ENCODE measurements at places on chromosomes 2 and 18.

- no peak for DNase-seq
These were observed 403 bp downstream of the TMEM127 start for GRCh38 chr2:96265349-96265839.

DNA sequence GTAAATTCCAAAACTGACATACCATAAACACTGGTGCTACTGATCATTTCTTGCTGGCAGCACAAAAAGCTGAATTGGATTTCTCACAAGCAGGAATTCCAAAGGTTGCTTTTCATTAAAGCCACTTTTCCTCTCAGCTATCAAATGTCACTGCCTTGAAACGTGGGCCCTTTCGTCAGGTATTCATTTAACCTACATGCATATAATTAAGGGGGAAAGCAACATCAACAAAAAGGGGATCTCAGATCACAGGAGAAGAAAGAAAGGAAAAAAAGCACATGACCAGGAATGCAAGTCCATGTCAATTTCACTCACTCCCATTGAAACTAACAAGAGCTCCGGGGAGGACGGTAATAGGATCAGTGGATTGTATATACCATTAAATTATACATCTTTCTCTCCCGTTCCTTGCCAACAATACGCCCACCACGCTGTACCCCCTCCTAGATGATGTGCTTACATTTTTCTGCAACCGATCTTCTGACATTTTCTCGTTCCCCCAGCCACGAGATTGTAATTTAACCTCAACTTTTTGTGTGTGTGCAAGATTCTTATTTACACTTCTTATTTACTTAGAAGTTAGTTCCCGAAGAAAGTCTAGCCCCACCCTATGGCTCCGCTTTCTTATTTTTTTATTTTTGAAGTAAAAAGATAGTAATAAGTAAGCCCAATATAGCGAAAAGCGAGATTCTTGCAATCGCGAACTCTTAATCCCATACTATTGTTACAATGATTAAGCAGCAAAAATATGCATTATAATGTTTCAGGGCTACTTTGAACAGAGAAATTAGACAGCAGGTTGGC, 725 bp downstream of the FIGN start:
- no peak for DNase-seq

DNA sequence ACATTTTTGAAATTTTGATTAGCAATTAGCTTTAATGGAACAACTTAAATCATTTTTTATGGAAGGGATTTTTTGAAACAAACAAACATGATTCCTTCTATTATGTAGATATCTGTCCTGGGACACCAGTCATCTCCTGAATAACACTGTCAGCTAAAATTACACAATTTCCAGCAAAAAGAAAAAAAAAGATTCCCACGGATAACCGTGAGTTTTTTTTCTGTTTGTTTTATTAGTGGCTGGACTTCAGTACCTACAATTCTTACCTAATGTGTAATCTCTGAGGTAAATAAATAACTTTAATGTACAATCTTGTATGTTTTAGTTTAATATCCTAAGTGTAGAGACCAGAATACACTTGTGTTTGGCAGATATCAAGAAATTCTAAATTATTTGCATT, 126.6 kb upstream of the KYNU start:
- DNase-seq: no peak

DNA sequence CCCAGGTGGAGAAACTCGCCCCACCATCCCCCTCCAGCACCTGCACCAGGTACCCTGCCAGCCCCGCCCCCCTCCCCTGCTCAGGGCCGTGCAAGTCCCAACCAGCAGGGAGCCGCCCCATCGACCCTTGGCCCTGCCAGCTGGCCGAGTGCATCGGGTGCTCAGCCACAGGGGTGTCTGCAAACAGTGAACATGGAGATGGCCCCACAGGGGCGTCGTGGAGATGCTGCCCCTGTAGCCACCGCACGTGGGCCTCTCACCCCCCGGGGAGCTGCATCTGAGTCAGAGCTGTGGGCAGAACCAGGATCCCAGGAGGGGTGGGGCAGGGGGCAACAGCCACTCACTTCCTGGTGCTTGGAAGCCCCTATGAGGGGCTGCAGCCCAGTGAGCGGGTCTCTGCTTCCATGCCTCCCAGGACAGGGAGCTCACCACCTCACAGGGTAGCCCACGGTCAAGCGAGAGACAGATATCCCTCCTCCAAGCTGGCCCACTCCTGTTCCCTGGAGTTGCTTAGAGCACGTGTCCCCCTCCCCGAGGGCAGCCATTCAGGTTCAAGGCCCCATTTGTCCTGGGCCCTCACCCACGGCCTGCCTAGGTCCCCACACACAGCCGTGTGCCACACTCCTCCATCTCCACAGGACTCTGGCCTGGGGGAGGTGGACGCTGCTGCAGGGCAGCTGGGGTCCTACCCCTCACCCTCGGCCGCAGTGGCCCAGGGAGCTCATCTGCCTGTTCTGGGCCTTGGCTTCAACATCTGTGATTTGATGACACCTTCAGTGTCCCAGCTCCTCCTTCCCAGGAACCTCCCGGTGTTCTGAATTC, 1.1 kb upstream of the MAB21L4 start:
- no peak for DNase-seq

- DNase-seq: no peak
These were observed 34.5 kb upstream of the AFF3 start for GRCh38 chr2:100176925-100177324.

GRCh38 chr2:71604726-71605120, 151.4 kb downstream of the DYSF start:
- no peak for DNase-seq

DNA sequence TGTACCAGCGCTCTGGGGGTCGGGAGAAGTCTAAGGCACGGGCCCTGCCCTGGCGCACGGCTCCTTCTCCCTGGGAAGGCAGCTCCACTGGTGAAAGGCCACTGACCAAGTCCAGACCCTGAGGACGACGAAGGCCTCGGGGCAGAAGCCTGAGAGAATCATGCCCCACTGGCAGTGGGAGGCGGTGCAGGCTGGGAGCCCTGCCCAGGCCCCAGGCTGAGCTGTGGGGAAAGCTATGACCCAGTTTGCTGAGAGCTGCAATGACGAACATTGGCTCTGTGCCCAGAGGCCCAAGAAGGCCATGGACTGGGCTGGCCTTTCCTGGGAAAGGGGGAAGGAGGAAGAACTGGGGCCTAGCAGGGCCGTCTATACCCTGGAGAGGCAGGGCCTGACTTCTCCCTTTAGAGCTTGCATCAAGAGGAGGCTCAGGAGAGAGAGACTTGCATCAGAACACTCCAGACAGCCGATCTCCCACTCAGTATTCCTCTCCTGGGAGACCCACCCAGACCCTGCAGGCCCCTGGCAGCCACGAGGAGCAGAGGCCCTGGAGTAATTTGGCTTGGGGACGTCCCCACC, 32.9 kb downstream of the HS1BP3 start:
- no peak for DNase-seq

DNA sequence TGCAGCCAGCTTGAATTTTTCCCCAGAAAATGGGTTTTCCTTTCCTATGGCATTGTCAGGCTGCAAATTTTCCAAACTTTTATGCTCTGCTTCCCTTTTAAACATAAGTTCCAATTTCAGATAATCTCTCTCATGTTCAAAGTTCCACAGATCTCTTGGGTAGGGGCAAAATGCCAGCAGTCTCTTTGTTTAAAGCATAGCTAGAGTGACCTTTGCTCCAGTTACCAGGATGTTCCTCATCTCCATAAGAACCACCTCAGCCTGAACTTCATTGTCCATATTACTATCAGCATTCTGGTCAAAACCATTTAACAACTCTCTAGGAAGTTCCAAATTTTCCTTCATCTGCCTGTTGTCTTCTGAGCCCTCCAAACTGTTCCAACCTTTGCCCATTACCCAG, 68.3 kb downstream of the SGPP2 start:
- no peak for DNase-seq

GRCh38 chr2:217562871-217563480, 439.8 kb downstream of the TNS1 start:
- no peak for DNase-seq

GRCh38 chr2:75986617-75987016, 275.9 kb upstream of the GCFC2 start:
- no peak for DNase-seq

- no peak for DNase-seq
These were observed 6.4 kb downstream of the STK17B start for GRCh38 chr2:196165016-196165415.

GRCh38 chr2:86135653-86136052, 29.6 kb downstream of the PTCD3 start:
- DNase-seq: no peak

- no peak for DNase-seq
These were observed 136.6 kb upstream of the ZC3H15 start for GRCh38 chr2:186349508-186349907.

GRCh38 chr18:48216639-48217257, 192.4 kb downstream of the ZBTB7C start:
- no peak for DNase-seq

GRCh38 chr2:181330286-181330685, 126.9 kb upstream of the ITGA4 start:
- DNase-seq: no peak

DNA sequence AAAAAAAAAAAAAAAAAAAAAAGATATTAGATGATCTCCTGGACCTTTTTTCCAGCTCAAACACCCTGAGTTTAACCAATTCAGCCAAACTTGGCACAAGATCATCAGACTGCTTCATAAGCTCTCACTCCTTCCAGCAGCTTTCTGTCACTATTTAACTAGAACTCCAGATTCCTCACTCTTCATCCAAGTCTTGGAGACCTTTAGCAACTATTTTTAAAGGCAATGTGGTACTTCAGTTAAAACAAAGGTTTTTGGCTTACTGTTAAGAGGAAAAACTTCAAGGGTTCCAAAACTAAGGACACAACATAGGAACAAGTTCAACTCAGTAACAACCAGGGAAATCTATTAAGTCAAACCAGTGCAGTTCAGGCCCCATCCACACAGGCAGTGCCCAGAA, 23.2 kb downstream of the LAMA1 start:
- DNase-seq: no peak

DNA sequence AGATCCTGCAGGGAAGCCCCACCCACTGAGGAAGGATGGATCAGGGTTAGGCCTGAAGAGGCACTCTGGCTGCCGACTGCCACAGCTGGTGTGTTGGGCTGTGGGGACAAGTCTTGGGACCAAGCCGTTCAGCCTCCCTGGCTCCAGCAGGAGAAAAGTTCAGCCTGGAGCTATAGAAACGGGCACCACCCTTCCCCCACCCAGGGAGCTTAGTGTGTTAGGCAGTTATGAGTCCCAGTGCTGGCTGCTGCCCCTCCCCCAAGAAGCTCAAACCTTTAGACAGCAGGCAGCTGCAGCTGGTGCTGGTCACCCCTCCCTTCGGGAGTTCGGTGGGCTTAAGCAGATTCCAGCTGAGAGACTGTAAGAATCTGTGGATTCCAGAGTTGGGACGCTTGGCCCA, 447.1 kb upstream of the HS6ST1 start:
- no peak for DNase-seq

DNA sequence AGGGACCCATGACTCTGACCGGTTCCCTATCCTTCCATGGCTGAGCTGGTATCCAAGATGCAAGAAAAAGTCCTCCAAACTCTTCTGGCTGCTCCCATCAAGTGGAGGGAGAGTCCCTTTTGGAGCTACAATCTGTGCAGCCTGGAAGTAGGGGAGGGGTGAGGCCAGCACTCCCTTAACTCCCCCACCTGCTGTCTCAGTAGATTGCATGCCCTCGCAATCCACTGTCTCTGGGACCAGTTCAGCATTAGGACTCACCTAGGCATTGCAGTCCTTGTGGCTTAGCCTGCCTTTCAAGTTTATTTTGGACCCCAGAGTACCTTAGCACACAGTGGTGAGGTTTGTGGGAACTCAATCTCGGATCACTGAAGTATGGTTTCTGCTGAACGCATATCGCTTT, 14.2 kb upstream of the FMNL2 start:
- DNase-seq: no peak

- no peak for DNase-seq
These were observed 7.7 kb downstream of the SLC4A3 start for GRCh38 chr2:219634951-219635751.

DNA sequence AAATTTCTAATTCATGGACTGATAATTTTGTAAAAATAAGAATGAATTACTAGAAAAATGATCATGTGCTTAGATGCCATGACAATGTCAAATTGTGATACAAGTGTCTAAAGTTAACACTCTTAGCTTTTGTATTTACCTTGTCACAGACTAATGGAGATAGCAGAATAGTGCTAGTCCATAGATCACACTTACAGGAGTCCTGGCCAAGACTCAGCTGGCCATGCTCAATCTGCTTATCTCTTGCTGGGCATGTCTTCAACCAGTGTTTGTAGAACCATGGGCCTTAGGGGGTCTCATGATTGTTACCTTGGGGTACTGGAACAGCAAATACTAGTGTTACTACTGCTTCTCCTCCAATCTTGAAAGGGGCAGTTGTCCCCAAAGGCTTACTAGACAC, 44.0 kb downstream of the TET3 start:
- DNase-seq: no peak

DNA sequence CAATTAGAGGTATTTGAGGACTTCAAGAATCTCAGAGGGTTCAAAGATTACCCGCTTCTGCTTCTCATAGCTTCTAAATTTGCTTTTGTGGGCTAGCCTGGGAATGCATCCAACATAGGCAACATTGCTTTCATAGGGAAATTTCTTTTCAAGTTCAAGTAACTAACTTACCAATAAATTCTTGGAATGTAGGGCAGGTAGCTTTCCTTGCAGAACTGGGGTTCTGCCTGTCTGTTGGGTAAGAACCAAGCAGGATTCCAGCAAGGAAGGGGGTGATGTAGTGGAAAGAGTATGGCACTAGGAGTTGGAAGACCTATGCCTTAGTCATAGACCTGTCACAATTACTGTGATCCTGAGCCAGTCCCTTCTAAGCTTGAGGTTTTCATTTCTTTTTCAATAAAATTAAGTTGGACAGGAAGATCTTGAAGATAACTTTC, 164.1 kb downstream of the FHOD3 start:
- DNase-seq: no peak

- no peak for DNase-seq
These were observed 78.2 kb upstream of the UXS1 start for GRCh38 chr2:106272216-106272807.

DNA sequence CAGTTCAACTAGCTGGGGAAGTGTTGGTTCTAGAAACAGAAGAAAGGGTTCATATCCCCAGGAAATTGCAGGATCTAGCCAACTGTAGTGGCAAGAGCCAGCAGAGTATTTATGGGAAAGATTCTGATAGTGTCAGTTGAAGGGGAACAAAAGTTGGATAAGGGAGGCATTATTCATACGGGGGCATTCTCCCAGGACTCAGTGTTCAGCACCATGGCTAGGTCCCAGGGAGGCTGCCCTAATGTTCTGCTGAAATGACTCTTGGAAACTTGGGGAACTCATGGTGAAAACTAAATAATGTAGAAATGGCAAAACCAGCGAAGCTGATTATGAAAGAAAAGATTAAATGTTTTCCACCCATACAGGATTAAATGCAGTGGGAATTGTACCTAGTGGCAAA, 543.7 kb downstream of the TRIB2 start:
- no peak for DNase-seq

GRCh38 chr2:26692279-26692896, at the start of gene KCNK3:
Gene KCNK3, plus strand, starts transcription at chr2:26692722. Its CDS starts 154 bp downstream, at chr2:26692876.
- peak; percentile 49 for DNase-seq

DNA sequence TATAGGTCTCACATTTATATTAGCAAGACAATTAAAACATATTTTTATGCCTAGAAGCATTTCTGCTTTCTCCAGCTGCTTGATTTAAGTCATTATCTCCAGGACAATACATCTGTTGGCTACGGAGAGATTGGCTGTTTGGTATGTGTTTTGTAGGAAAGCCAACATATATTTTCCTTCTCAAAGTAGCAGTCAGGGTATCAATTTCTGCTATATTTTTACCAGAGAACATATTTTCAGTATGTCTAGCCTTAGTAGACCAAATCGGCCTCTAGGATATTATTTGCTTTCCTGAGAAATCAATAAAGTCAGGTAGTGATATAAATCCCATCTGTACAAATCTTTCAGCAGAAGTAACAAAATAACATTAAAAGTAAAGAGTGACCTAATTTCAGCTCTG, 150.0 kb upstream of the COL3A1 start:
- DNase-seq: no peak

- DNase-seq: no peak
These were observed 74.8 kb downstream of the TXNL1 start for GRCh38 chr18:56563568-56563967.
